ENCODE measurements at places on chromosomes 6 and 20.

DNA sequence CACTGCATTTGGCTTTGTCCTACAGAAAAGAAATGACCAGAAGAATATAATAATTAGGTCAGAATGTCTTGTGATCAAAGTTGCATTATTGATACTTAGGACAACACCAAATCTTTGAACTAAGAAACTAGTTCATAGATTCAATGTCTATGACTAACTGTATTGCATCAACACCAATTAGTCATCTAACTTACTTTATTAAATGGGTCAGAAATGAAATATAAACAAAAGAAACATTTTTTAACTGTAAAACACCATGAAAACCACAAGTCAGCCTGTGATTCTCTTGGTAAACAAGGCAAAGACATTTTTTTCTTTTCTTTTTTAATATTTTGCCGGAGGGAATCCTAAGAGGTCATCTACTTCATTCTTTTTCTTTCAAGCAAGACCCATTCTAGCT is 114.1 kb upstream of the HDDC2 start:
- peak; percentile 22 for DNase-seq

DNA sequence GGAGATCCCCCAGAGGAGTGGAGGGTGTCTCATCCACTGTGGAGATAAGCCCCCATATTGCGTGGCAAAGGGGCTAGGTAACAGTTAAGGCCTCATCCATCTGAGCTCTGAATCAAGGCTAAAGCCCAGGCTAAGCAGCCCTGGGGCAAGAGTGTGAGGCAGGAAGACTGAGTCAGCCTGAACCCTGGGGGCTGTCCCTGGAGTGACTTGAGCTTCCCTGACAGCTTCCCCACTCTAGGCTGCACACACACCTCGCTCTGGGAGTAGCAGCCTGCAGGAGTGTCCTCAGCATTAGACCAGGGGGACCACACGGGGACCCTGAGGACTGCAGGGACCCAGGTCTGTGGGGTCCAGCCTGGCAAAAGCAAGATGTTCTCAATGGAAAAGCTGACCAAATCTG is 27.9 kb downstream of the UBD start:
- no peak for DNase-seq

DNA sequence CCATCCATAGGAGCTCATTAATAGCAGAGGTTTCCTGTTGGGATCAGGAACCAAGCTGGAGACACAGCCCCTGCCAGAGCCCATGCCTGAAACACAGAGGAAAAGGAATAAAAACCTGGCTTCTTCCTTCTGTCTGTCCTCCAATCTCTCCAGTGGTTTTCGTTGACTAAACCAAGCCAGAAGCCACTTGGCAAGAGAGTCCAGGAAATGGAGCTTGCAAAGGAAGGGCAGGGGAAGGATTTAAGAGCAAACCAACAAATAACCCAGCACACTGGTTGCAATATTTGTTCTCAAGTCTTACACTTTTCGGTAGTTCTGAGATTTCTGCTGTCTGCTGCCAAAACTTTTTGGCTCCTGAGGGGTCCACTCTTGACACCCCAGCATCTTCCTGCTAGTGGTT is 137.0 kb upstream of the BMP2 start:
- no peak for DNase-seq

GRCh38 chr6:163867518-163868292 is 453.2 kb downstream of the QKI start:
- DNase-seq: no peak

GRCh38 chr6:95081231-95081630 is 496.1 kb upstream of the MANEA start:
- DNase-seq: no peak

GRCh38 chr20:49323622-49324238 is 45.9 kb upstream of the ZNFX1 start:
- peak; percentile 72 for DNase-seq

DNA sequence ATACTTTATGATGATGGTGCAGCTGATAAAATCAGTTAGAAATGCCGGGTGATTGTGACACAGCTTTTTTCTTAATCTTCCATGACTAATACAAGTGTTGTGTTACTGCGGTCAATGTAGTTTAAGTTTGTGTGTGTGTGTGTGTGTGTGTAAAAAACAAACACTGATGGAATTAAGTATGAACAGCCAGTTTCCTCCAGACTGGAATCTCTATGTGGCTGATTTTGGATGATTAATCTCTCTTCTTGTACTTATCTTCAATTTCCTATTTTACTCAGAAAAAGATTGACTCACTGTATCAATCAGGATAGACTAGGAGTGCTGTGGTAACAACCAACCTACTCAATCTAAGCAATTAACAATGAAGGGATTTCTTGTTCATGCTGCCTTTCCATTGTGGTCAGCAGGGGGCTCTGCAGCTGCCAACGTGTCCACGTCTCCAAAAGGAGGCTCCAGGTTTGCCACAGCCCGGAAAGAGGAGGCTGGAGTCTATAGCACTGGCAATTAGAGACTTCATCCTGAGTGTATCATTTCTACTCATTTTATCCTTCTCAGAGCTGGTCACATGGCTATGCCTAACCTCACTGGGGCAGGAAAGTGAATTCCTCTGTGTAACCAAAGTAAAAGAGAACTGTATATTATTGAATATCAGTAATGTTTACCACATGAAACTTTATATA is 107.7 kb downstream of the CD109 start:
- peak; percentile 86 for DNase-seq

- no peak for DNase-seq
Measured at GRCh38 chr6:125667326-125667725, 82.1 kb upstream of the HEY2 start.

All from foreskin fibroblast (primary cell).